ENCODE measurements at places on chromosomes 2 and 18. TPM values are rescaled to one million over a fixed set of nuclear protein-coding genes. Genes with fewer than 3 reads are reported as not detected.

DNA sequence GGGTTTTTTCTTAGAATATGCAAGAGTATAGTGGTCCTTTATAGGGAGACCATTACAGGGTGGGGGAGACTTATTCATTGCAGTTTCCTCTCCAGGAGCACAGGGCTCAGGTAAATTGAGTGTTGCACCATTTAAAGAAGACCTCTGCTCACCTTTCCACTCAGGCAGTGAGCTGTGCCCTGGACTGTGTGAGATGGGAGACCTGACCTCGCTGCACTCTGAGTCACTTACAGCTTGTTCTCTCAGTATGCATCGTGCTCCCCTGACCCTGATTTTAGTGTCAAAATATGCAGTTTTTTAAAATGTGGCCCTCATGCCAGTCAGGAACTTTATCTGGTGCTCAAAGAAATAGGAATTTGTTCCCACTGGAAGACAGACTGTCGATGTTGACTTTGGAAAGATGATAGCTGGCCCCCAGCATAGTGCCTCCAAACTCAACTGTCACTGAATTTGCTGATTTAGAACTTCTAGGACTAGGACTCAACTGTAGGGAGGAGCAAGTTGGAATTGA is 146.7 kb upstream of the EPAS1 start:
- DNase-seq = no peak

- DNase-seq = no peak
These were observed 25.8 kb upstream of the SLC14A2 start for GRCh38 chr18:45589356-45590035.

DNA sequence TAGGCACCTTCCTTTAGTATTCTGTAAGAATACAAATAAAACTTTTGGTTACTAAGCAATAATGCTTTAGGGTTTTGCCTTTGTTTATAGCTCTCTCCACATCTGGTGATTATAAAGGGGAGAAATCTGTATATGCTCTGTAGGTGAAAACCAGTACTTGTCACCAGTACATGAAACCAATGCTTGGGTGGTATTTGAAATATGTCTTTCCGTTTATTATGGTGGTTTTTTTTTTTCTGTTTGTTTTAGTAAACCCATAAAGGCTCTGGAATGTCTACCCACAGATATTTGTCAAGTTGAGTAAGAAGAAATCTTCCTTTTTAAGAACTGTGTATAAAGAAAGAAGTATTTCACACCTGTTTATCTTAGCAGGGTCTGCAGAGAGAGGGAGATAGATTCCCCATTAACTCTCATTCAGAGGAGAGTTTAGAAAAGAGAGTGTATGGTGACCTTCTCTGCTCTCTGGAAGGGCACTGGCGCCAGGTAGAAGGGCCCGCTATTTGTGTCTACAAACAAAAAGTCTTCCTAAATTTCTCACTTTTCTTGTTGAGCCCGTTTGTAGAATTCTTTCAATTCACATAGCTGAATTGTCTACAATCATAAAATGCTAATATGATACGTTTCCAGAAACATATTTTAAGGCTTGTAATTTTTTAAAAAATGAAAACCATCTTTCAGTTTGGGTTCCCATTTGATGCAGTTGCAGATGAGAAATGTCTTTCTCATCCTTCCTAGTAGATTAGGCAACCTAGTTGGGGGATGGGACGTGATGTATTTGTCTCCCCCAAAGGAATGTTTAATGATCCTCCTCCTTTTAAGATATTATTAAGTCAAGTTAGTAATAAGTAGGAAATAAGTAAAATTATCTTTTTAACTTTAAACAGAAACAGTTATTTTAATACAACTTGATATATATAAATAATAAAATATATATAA is 33.9 kb downstream of the MAP3K20 start:
- no peak for DNase-seq

- DNase-seq = no peak
These were observed 6.3 kb downstream of the NRP2 start for GRCh38 chr2:205688417-205689200.

The CYP27A1 gene
- 3.1 TPM for total RNA-seq

The SLC9A2 gene
- total RNA-seq = 0.04 TPM

DNA sequence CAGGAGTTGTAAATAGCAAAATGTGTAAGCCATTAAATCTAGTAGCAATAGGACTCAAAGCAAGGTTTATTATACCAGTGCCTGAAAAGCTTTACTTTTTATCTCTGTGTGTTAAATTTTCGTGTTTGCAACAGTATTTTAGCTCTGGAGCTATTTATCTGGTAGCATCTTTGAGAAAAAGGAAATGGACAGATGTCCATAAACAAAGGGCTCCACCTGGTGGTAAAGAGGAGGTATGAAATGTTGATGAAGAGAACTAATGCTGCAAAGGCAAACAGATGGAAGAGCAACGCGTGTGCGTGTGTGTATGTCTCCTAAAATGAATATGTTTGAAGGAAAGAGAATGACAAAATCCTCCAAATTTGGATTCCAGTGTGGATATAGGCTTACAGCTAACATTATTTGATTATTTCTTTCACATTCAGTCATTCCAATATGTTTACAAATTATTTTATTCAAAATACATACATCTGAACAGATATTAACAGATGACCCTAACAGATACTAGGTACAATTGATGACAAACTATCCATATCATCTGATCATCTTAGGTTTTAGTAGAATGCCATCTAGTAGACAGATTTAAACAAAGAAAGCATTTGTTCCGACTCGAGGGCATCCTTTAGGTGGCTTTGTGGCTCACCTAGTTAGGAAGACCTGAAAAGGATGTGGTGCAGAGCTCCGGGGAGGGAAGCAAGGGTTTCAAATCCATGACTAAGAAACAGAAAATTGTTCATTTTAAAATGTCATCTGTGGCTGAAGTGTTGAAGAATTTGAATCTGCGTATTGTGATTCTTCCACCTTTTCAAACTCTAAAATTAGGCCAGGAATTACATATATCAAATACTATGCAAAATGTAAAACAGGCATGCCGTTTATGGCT is 383.3 kb downstream of the MTX2 start:
- DNase-seq = no peak

- DNase-seq = no peak
These were observed 1193.4 kb downstream of the DSC3 start for GRCh38 chr18:29849144-29849543.

The RUFY4 gene
- total RNA-seq = 0.44 TPM

DNA sequence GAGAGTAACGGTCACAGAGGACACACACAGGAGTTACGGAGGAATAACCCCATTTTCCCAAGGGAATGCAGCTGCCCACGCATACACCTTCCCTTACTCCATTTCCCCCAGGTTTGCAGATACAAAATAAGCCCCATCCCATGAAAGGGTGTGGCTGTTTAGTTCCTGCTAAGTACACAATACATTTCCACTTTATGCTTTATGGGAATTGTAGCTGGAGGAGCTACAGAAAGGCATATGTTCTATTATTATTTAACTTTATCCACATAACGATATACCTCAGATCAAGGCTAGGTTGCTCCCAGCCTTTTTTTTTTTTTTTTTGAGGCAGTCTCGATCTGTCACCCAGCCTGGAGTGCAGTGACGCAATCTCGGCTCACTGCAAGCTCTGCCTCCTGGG is 22.7 kb upstream of the INO80D start:
- DNase-seq = no peak

GRCh38 chr2:37552339-37552738 is 119.1 kb downstream of the CDC42EP3 start:
- no peak for DNase-seq

DNA sequence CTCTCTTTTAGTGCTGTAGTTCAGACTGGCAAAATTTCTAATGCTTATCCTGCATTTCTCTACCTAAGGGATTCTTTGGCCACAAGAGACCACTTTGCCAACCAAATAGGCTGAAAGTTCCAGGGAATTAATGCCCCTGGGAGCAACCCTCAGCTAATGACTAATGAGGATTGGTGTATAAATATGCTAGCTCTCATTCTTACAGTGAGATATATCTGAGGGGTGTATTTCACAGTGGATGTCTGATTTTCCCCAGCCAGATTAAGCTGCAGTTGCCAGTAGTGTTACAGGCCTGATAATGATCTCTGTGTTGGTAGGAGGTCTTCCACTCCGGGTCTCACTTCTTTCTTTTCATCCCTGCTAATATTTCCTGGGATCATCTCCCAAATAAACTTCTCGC is 90.4 kb downstream of the GULP1 start:
- DNase-seq = no peak

GRCh38 chr2:85420536-85421259 is 2.2 kb downstream of the SH2D6 start:
- peak; percentile 91 for DNase-seq

The TEX44 gene
- total RNA-seq = not detected

The XRCC5 gene
- 618 TPM for total RNA-seq

GRCh38 chr2:15159751-15160177 is 401.4 kb downstream of the NBAS start:
- DNase-seq = no peak

The ACKR3 gene
- 0.64 TPM for total RNA-seq

The COL5A2 gene
- 10.5 TPM for total RNA-seq

- peak; percentile 41 for DNase-seq
These were observed 264.2 kb downstream of the GBX2 start for GRCh38 chr2:235903782-235904584.

The MTLN gene
- total RNA-seq = 16.3 TPM

DNA sequence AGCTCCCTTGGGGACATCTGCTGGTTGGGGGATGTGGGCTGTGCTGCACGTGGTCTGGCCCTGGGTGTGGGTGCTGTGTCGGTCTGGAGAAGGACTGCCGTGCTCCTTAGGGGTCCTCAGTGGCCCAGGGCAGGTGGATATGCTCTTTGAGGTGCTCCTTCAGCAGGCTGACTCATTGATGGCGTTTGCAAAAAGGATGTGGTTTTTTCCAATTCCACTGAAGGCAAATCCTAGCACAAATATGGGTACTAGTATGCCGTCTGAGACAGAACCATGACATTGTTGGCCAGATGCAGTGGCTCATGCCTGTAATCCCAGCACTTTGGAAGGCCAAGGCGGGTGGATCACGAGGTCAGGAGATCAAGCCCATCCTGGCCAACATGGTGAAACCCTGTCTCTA is 3.3 kb downstream of the PPP1R7 start:
- DNase-seq = no peak

GRCh38 chr18:11177382-11177781 is 28.0 kb upstream of the PIEZO2 start:
- DNase-seq = no peak

GRCh38 chr18:24199372-24199962 is 60.6 kb downstream of the CABYR start:
- DNase-seq = no peak

GRCh38 chr2:237281836-237282306 is 132.1 kb downstream of the COL6A3 start:
- DNase-seq = no peak

The PAX8 gene
- total RNA-seq = not detected

GRCh38 chr2:12504443-12504842 is 212.3 kb upstream of the TRIB2 start:
- no peak for DNase-seq

- DNase-seq = peak; percentile 10
These were observed 320.1 kb downstream of the CYP26B1 start for GRCh38 chr2:71827524-71827901.

GRCh38 chr18:9516437-9517064 is 41.2 kb downstream of the RALBP1 start:
- DNase-seq = no peak

The NPAS2 gene
- total RNA-seq = 1.1 TPM

The MRO gene
- total RNA-seq = 0.57 TPM

DNA sequence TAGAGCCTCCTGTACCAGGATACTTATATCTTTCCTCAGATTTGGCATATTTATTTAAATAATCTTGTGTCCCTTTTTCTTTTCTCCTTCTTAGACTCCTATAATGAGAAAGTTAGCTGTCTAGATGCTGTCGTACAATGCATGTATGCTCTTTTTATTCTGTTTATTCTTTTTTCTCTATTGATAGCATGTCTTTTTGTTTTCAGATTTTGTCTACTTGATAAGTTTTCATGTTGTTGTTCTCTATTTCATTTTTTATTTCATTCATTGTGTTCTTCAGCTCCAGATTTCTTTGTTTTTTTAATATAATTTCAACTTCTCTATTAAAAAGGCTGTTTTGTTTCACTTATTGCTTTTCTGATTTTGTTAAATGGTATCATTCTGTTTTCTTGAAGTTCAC is 674.3 kb upstream of the POU3F3 start:
- DNase-seq = no peak

The DUSP11 gene
- total RNA-seq = 21.4 TPM

DNA sequence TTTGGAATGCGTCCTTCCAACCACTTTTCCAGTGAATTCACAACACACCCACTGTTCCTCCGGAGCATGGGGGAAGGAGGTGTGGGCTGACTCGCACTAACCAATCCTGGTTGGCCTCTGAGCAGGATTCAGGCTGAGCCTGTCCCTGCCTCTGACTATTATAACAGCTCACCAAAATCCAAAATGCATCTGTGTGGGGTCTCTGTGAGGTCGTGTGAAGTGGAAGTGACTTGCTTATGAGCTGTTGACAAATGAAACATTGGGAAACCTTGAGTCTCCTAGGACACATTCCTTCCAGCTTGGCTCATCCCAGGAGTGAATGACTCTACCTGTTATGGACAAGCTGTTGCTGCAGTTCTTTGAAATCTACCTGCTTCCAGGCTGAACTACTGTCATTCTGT is 1.5 kb downstream of the CIDEA start:
- no peak for DNase-seq

The ECEL1 gene
- total RNA-seq = 8.2 TPM
